ENCODE measurements at places on chromosomes 5 and 9.

GRCh38 chr5:114361724-114362196 lies at the start of gene KCNN2:
Gene KCNN2 (plus strand): TSS chr5:114362070. CDS start chr5:114362140, 70 bp downstream.
- DNase-seq, result peak; percentile 40

- no peak for DNase-seq
Observed at GRCh38 chr5:34699155-34700077, 43.3 kb downstream of the RAI14 start.

DNA sequence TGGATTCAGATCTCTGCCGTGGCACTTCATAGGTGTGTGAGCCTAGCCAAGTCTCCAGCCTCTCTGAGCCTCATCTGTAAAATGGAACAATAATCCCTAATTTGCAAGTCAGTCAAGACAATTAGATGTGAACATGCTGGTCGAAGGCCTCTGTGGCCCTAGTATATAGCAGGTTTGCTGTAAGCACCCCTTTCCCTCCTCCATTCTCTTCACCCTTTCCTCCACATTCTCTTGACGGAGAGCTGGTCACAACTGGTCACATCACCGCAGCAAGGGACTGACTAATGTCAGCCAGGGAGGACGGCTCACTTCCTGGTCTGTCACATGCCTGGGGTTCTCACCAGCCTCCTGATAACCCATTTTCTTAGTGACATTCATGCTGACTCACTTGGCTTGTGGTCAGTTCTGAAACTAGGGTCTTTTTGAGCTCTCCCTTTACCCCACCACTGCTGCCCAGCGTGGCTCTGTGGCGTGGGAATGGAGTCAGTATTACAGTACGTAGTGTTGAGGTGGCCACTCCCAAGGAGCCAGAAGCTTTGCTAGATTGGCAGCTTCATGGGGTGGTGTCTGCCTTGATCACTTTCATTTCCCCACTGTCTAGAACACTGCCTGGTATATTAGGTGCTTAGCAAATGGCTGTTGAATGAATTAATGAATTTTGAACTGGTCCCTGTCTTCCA lies 47.8 kb downstream of the ERGIC1 start:
- DNase-seq, result no peak

GRCh38 chr5:55900068-55900467 lies 48.9 kb downstream of the IL31RA start:
- DNase-seq, result no peak

DNA sequence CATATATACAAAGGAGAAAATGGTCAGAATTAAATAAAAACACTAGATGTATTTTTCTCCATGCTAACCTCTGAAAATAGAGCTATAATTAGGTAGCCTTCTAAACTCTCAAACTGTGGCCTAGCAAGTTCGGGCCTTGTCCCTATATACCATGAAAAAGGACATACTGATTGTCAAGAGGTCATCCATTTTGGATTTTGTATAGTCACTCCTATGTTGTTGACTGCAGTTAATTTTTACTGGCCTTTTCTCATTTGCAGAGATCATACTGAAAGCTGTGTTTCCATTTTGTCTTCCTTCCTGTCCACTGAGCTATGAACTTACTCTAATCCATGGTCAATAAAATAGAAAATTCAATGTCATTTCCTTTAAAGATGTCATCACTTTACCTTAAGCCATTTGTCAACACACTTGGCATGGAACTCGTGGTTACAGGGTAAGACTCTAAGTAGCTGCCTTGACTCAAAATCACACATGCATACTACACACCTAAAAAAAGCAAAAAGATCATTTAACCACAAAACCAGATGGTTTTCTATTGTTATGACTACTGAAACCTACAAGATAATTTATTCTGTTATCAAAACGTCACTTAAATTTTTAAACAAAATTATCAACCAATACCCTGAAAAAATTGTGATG lies 58.0 kb downstream of the RNF38 start:
- no peak for DNase-seq

GRCh38 chr5:125148706-125149105 lies 402.3 kb upstream of the ZNF608 start:
- no peak for DNase-seq

DNA sequence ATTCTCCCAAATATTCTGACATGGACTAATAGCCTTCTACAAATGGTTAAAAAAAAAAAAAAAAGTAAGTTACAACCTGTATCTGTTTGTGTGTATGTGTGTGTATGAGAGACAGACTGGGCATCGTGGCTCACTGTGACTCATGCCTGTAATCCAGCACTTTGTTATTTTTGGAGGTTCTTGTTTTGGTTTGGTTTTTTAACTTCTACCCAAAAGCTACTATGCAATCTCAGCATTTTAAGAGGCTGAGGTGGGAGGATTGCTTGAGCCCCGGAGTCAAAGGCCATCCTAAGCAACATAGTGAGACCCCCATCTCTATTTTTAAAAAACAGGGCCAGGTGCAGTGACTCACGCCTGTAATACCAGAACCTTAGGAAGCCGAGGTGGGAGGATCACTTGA lies 17.6 kb upstream of the HAVCR1 start:
- no peak for DNase-seq

- DNase-seq, result no peak
Observed at GRCh38 chr5:150419630-150420270, 7.0 kb upstream of the CD74 start.

- no peak for DNase-seq
Observed at GRCh38 chr5:38078161-38078560, 180.2 kb upstream of the EGFLAM start.

DNA sequence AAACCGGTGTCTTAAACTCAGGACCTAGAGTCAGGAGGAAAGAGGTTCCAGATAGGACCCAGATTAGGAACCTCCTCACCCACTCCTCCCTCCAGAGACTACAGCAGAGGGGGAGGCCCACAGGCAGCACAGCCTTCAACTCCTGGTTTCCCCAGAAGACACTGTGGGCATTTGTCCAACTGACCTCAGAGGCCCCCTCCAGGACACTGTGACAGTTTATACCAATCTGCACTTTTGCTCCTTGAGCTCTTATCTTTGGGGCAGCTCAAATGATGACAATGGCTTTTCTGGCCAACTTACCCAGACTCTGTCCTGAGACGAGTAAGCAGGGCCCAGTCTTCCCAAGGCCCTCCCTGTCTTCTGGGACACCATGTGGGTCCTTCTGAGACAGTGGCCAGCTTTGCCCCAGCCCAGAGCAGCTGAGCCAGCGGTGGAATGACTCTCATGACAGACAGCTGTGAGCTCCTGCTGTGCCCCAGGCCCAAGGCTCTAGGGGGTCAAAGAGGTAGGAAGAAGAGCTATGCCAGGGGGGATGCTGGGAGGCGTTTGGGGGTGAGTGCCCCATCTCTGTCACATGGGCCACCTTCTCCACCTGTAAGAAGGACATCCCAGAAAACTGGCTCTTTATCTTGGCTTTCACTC lies 14.3 kb downstream of the OR2V2 start:
- DNase-seq, result no peak

GRCh38 chr5:164060786-164061355 lies 555.5 kb downstream of the MAT2B start:
- DNase-seq, result no peak

DNA sequence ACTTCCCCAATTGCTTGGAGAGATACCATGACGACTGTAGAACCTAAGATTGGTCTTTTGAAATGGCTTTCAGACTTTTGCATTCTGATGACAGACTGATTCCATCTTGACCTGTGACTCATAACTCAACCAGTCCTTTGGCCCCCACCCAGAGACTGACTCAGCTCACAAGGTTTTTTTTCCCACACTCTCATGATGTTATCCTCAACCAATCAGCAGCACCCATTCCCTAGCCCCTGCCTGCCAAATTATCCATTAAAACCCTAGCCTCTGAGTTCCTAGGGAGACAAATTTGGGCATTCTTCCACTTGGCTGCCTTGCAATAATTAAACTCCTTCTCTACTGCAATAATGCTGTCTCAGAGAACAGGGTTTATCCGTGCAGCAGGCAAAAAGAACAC lies 1263.3 kb upstream of the CDH9 start:
- DNase-seq, result no peak

GRCh38 chr5:60209146-60209840 lies 315.8 kb upstream of the PDE4D start:
- DNase-seq, result no peak

GRCh38 chr9:133470427-133470924 lies 8.4 kb downstream of the SLC2A6 start:
- DNase-seq, result no peak

GRCh38 chr5:122545986-122546385 lies 228.9 kb upstream of the SNX2 start:
- DNase-seq, result no peak

- no peak for DNase-seq
Observed at GRCh38 chr5:148540647-148541046, 113.7 kb downstream of the HTR4 start.

GRCh38 chr5:78879516-78879915 lies 105.6 kb downstream of the ARSB start:
- no peak for DNase-seq

GRCh38 chr5:107917983-107918382 lies 247.2 kb upstream of the EFNA5 start:
- DNase-seq, result no peak

- no peak for DNase-seq
Observed at GRCh38 chr9:129338724-129339430, 160.8 kb upstream of the IER5L start.

Data from DMS 273 treated with DMSO at 0.1 percent for 48 hours (cell line).